ENCODE measurements at places on chromosomes 4 and X.

GRCh38 chrX:21764008-21764407 lies 6.1 kb upstream of the SMPX start:
- no peak for DNase-seq

GRCh38 chr4:7394681-7395451 lies 39.9 kb downstream of the PSAPL1 start:
- DNase-seq = no peak

- DNase-seq = no peak
Observed at GRCh38 chr4:56115898-56116297, 167.2 kb downstream of the CEP135 start.

DNA sequence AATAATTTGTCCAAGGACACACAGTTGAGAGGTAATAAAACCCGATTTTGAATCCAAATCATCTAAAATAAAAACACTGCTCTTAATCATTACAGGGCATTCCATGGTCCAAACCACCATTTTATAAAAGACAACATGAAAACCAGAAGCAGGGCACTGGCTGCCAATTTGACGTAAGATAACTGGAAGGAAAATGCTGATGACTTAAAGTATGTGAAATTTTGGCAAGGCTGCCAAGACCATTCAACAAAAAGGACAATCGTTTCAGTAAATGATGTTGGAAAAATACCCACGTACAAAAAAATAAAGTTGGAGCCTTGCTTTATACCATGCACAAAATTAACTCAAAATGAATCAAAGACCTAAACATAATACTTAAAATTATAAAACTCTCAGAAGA lies 344.4 kb downstream of the RAPGEF2 start:
- no peak for DNase-seq

DNA sequence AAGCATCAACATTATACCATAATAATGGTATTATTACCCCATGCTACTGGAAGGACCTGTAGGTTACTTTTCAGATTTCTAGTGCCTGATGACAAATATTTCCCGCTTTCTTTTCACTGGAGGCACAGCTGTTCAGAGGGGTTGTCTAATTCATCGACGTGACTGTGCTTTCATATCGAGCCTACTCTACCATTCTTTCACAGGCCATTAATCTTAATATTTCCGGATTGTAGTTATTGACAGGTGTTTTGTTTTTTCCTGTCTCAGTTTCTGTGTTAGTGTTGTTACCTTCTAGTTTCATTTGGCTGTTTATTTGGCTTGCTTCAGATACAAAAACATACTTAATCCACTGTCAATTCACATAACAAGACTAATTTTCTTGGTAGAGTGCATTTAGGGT lies 330.9 kb downstream of the SPOCK3 start:
- DNase-seq = no peak

- no peak for DNase-seq
Observed at GRCh38 chr4:120869613-120870278, 52.8 kb downstream of the PRDM5 start.

Measured in WTC11 (cell line).